ENCODE measurements at places on chromosomes 16 and 17.

DNA sequence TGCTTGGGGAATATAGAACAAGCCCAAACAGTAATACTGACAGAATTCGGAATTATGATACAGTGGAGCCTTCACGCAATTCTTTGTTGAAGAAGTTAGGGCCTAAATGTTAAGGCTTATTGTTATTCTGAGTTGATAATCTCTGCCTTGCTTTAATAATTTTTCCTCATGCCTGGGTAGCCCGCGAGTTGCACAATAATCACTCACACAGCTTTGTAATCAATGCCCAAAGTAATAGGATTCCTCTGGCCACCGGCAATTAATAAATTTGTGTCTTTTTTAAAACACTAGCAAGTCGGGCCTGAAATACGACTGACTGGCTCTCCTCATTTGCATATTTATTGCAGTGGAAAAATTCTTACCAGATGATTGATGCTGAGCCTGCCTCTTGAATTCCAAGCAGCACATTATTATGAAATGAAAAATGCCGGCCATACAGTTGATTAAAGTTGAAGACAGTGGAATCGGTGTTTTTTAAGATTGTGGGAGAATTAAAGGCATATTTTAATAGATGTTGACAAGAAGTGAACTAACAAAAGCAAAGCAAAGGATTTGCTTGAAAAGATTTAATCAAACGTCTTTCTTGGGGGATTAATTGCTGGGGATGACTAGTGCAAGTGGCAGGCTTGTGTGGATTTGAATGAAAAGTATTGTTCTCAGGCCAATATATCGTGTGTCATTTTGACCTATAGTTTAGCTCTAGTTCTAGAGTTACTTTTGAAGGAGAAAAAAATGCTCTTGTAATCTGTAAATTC lies 30.2 kb downstream of the AATF start:
- no peak for DNase-seq

DNA sequence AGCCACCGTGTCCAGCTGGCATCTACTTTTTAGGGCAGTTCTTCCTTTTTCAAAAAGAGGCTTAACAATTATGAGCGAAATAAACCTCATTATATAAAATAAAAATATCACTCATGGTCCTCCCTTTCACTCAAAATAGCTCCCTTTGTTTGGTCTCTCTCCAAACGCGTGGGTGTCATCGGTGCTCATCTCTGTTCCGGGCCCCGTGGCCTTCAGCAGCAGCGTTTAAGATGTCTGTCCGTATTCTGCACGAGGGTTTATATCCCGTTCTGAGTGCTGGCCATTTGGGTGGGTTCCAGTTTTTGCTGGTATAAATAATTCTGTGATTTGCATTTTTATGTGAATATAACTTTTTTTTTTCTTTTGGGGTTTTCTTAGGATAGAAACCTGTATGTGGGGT lies 33.4 kb downstream of the PRMT7 start:
- no peak for DNase-seq

DNA sequence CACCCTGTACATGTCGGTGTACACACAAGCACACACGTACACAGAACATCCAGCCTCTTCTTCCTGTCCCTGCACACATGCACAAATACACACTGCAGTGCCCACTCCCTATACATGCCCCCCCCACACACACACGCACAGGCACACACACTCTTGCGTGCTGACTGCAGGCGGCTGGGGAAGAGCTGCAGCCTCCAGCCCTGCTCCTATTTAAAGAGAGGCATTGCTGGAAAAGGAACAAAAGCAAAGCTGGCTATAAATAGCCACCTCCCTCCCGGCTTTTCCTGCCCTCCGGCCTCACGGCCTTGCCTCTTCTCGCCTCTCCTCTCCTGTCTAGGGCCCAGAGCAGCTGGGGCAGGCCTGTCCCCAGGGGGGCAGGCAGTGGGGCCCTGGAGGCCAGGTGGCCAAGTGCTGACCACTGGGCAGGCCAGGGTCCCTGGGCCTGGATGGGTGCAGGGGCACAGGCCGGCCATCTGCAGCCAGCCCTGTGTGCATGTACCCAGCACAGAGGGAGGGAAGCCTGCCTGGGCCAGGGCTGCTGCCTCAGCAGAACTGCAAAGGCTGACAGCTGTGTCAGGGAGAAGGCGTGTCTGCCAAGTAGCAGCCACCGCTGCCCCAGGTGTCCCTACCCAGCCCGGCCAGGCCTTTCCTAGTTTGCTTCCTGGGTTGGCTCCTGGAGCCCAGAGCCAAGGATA lies 25.4 kb downstream of the RTN4RL1 start:
- DNase-seq, result no peak

- no peak for DNase-seq
Observed at GRCh38 chr17:37147301-37147812, 198.6 kb downstream of the AATF start.

DNA sequence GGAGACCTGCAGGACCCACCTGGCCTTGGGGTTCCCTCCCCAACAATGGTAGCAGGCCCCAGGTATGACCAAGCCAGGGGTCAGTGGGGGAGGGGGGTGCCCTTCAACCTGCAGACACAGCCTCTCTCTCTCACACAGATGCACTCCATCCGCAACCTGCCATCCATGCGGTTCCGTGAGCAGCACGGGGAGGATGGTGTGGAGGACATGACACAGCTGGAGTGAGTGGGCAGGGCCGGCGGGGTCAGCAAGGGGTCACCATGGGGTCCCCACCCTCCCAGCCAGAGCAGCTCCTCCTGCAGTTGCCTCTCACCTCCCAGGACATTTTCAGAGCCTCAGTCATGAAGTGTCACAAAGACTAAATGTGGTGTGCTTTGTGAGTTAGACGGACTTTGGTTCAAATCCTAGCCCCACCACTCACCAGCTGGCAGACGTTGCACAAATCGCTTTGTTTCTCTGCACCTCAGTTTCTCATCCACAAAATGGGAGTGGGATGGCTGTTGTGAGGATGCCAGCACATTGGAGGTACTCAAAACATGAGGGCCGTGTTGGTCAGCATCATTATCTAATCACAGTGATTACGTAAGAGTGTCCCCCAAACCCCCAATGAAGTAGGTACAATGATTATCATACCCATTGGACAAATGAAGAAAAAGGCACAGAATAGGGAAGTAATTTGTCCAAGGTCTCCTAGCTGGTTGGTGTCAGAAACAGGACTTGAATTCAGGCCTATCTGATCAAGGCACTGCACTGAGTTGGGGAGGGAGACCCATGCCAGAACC lies 16.0 kb downstream of the MYO15A start:
- no peak for DNase-seq

GRCh38 chr17:8487743-8488142 lies 52.1 kb downstream of the NDEL1 start:
- no peak for DNase-seq
